ENCODE measurements at places on chromosomes 7 and 10. TPM values are rescaled to one million over a fixed set of nuclear protein-coding genes. Genes with fewer than 3 reads are reported as not detected.

- peak; percentile 59 for DNase-seq
These were observed 26.3 kb downstream of the CRCP start for GRCh38 chr7:66140924-66141323.

DNA sequence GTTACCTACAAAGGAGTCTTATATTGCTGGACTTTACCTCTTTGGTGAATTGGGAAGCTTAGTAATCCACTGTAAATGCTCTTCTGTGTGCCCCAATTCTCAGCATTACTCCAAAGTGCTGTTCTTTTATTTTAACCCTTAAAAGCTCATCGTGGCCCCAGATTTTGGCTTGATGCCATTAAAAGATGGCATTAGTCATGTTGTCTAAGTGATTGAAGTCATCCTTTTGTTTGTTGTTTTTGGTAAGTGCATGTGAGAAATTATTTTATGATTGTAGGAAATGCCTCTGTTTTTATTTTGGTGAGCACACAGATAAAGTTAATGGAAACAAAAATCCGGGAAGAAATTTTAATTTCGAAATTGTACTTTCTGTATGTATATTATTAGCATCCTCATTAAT is 82.5 kb upstream of the GATA3 start:
- DNase-seq, result no peak

GRCh38 chr7:7104314-7104698 is 78.0 kb upstream of the C1GALT1 start:
- no peak for DNase-seq

DNA sequence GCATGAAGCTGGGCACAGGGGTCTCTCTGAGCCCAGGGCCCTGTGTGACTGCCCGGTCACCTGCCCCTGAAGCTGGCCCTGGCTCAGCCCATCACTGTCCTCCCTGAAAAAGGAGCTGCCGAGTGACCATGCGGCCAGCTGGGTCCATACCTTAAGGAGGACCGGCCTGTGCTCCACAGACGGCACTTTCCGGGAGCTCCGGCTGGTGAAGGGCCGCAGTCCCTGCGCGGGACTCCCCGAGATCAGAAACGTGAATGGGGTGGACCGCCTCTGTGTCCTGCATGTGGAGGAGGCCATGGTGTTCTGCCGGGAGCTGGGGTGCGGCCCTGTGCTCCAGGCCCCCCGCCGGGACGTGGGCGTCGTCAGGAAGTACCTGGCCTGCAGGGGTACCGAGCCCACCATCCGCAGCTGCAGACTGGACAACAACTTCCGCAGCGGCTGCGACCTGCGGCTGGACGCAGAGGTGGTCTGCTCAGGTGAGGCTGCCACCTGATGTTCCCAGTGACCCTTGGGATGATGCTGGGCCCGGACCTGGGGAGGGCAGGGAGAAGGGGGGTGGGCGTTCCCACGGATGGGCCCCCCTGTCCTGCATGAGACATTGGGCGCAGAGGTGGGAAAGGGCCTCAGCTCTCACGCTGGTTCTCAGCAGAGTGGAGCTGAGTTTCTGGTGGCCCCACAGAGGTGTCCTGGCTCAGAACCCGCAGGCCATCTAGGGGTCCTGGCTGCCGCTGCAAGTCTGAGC is 3.5 kb downstream of the SCART1 start:
- no peak for DNase-seq

GRCh38 chr10:110847374-110847773 is 24.4 kb upstream of the PDCD4 start:
- no peak for DNase-seq

- peak; percentile 38 for DNase-seq
These were observed 70.8 kb downstream of the SGMS1 start for GRCh38 chr10:50552771-50553535.

DNA sequence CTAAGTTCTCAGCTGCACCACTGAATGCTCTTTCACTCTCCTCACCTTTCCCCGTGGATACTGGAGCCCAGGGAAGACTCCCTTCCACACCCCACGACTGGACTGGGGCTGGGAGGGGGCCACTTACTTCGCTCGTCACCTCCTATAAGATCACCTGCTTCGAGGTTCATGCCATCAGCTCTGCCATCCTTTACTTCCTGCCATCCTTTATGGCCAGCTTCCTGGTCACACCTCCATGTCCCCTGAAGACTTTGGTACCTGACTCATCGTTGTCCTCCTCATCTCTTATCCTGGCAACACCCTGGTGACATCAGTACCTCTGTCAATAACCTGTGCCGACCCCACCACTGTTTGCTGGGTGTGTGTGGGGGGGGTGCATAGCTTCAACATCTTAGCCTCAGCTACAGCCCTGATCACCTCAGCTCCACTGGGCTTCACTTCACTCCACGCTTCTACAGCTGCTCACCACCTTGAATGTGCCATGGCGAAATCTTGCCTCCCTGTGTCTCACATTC is 8.7 kb upstream of the VDAC2 start:
- DNase-seq, result no peak

GRCh38 chr10:83680470-83680891 is 458.8 kb upstream of the GHITM start:
- peak; percentile 2 for DNase-seq

DNA sequence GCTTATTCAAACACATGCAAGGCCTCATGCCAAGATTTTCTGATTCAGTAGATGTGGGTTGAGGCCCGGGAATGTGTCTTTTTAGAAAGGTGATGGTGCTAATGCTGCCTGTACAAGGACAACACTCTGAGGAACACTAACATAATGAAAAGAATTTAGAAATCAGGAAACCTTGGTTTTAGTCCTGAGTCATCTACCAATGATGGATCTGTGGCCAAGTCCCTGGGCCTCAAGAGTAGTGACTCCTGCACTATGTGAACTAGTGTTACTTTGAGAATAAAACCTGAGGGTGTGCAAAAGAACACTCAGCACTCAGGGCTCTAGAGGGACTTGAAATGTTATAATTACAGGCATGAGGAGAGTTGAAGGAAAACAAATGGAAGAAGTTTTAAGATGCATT is 741.7 kb upstream of the GALNT17 start:
- DNase-seq, result no peak

- DNase-seq, result no peak
These were observed 167.0 kb upstream of the CDK1 start for GRCh38 chr10:60611291-60611747.

DNA sequence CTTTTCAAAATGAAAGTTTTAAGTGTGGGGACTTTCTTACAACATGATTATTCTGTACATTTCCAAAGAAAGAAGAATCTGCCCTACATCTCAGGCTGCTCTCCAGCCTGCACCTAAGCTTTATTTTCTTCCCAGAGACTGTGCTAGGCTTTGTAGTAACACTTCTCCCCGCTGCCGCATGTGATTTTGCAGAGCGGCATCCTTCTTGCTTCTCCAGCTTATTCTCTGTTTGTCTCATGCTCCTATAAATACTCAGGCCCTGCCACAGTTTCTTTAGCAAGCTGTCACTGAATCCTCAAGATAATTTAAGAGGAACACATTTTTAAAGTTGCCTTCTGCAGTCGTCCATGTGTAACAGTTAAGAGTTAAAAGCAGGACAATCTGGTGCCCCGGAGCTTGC is 53.5 kb downstream of the INSYN2A start:
- DNase-seq, result no peak

DNA sequence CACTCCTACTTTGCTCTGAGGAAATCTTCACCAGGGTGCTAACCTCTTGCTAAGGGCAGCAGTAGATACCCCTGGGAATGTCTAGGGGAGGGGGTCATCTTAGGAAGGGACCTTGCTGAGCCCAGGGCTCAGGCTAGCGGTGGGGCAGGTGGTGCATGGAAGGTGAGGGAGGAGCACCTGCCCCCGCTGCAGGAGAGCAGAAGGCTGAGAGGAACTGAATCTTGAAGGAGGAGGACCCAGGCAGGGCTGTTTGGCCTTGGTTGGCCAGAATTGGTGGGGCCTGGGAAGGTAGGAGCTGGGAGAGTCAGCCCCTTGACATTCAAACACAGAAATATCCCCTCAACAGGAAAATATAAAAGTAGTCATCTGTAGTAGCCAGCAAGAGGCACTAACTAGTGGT is 7.0 kb downstream of the CALHM3 start:
- no peak for DNase-seq

Gene RAMP3
- polyA plus RNA-seq, result 9.5 TPM

Gene RNF148
- 0.62 TPM for polyA plus RNA-seq

Gene OR2A2
- not detected for polyA plus RNA-seq

Gene NPSR1
- polyA plus RNA-seq, result not detected

Gene MNX1
- not detected for polyA plus RNA-seq
